Thoracic aorta (tissue), 2 donors: ENCODE measurements at places on chromosomes 2 and 18. TPM values are rescaled to one million over a fixed set of nuclear protein-coding genes. Genes with fewer than 3 reads are reported as not detected.

GRCh38 chr2:144583381-144583729, 63.4 kb upstream of the ZEB2 start:
- H3K4me3 ChIP-seq = peak overlapping the region; percentile 18
- no peaks in the 10 kb centered on the region for H3K27me3 ChIP-seq
- no peak for DNase-seq
- H3K27ac ChIP-seq = no peak overlapping the region
- no peaks in the 10 kb centered on the region for H3K36me3 ChIP-seq
- no peaks in the 10 kb centered on the region for H3K4me1 ChIP-seq

The ATG16L1 gene
- total RNA-seq = 63.2 TPM

- H3K4me1 ChIP-seq = peaks cover 71% of the 10 kb centered on the region
- no peak for DNase-seq
- no peak overlapping the region for H3K4me3 ChIP-seq
These were observed 85.9 kb upstream of the RANBP2 start for GRCh38 chr2:108633409-108633808.

DNA sequence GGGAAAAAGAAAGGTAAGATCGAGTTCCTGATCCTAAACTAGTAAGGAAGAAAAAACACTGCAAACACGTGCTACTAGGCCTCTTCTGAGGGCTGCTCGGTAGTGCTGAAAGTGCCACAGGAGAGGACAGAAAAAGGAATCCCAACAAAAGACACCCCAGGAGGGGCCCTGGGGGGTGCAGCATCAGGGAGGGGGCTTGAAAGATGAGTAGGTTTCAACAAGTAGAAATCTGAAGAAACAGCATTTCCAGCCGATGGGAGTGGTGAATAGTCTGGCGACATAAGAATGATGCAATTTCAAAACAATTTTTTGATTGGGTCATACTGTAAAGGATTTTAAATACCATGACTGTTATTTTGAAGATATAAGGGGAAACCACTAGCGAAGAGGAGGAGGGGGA, 98.6 kb downstream of the NOL10 start:
- no peak for DNase-seq
- peaks cover 17% of the 10 kb centered on the region for H3K36me3 ChIP-seq
- no peak overlapping the region for H3K4me3 ChIP-seq
- H3K27me3 ChIP-seq = no peaks in the 10 kb centered on the region

The RANBP2 gene
- 56.5 TPM for total RNA-seq

DNA sequence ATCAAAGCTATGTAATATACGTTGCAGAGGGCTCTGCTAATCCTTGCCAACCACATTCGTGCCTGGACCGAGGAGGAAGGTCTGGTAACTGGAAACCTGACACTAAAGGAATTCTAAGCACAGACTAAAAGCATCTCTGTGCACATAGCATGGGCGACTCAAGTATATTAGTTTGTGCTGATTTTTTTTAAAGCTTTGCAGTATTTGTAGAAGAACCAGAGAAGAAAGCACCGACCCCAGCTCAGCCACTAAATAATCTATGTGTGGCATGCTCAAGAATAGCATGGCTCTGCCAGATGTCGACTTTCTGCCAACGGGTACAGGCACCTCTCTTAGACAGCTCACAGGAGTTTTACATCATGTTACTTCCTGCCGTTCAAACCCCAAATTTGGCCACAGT, 73.2 kb upstream of the NRP2 start:
- no peak overlapping the region for H3K27ac ChIP-seq
- H3K4me1 ChIP-seq = no peaks in the 10 kb centered on the region
- no peak overlapping the region for H3K4me3 ChIP-seq
- H3K27me3 ChIP-seq = no peaks in the 10 kb centered on the region
- H3K36me3 ChIP-seq = no peaks in the 10 kb centered on the region

The TEX51 gene
- total RNA-seq = not detected

- DNase-seq = no peak
- H3K4me3 ChIP-seq = no peak overlapping the region
- H3K27me3 ChIP-seq = no peaks in the 10 kb centered on the region
- H3K4me1 ChIP-seq = no peaks in the 10 kb centered on the region
- H3K36me3 ChIP-seq = no peaks in the 10 kb centered on the region
These were observed 20.0 kb upstream of the SERPINB2 start for GRCh38 chr18:63867368-63868125.

- no peak for DNase-seq
- H3K4me1 ChIP-seq = peaks cover 14% of the 10 kb centered on the region
- no peak overlapping the region for H3K27ac ChIP-seq
- no peak overlapping the region for H3K4me3 ChIP-seq
These were observed 9.4 kb upstream of the AGFG1 start for GRCh38 chr2:227462462-227462951.

GRCh38 chr18:8797206-8797605, 91.8 kb downstream of the MTCL1 start:
- H3K27ac ChIP-seq = no peak overlapping the region
- DNase-seq = no peak
- no peaks in the 10 kb centered on the region for H3K27me3 ChIP-seq
- H3K4me1 ChIP-seq = peaks cover 5% of the 10 kb centered on the region

The CRYGD gene
- total RNA-seq = not detected

- DNase-seq = no peak
- no peaks in the 10 kb centered on the region for H3K36me3 ChIP-seq
- H3K4me1 ChIP-seq = no peaks in the 10 kb centered on the region
- H3K4me3 ChIP-seq = no peak overlapping the region
These were observed 69.0 kb downstream of the AOX1 start for GRCh38 chr2:200654823-200655222.

- peak overlapping the region; percentile 94 for H3K27ac ChIP-seq
- peaks cover 33% of the 10 kb centered on the region for H3K4me1 ChIP-seq
- no peaks in the 10 kb centered on the region for H3K27me3 ChIP-seq
- no peaks in the 10 kb centered on the region for H3K36me3 ChIP-seq
These were observed 124.4 kb downstream of the INHBB start for GRCh38 chr2:120470041-120470965.

The TEKT4 gene
- not detected for total RNA-seq

DNA sequence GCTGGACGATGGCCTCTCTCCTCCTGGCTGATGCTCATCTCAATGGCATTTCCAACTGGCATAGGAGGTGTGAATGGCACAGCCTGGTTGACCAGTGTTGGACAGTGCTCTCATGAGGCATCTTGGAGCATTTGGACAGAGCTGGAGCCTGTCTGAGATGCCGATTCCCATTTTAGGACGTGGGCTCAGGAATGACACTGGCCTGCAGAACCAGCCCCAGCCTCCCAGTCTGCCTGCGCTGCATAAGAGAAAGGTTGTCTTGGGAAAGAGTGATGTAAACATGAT, 118.2 kb upstream of the COPS8 start:
- no peaks in the 10 kb centered on the region for H3K27me3 ChIP-seq
- no peak for DNase-seq
- no peak overlapping the region for H3K4me3 ChIP-seq
- no peaks in the 10 kb centered on the region for H3K4me1 ChIP-seq
- H3K36me3 ChIP-seq = no peaks in the 10 kb centered on the region

- no peaks in the 10 kb centered on the region for H3K36me3 ChIP-seq
- peaks cover 27% of the 10 kb centered on the region for H3K4me1 ChIP-seq
- peak within 1 kb of the TSS; percentile 99 for H3K4me3 ChIP-seq
- peak; percentile 27 for DNase-seq
- H3K27ac ChIP-seq = peak within 1 kb of the TSS; percentile 89
- H3K27me3 ChIP-seq = no peaks in the 10 kb centered on the region
These were observed at the start of gene AGFG1 for GRCh38 chr2:227471924-227472264. Gene AGFG1, plus strand, starts transcription at chr2:227472156. Its CDS starts 266 bp downstream, at chr2:227472422.

DNA sequence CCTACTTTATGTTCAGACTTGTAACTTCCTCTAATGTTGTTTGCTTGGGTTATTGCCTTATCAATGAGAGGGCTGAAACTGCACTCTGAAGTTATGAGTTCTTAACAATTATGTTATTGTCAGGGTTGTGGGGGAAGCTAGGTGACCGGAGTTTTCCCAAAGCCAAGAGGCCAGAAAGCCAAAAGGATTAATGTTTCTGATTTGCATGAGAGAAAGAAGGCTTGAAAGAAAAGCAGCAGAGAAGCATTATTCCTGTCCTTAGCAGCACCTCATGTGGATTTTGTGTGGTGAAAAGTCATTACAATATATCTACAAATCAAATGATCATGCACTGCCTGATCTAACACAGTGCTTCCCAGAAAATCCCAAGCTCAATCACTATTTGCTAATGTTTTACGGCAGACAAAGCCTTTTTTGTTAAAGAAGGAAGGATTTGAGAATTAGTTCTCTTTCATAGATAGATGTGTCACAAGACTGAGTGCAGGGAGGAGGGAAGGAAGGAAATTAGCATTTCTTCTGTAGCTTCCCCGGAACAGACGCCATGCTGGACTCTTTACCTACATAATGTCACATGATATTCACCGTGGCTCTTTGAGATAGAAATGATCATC, 203.2 kb downstream of the ALK start:
- H3K27me3 ChIP-seq = no peaks in the 10 kb centered on the region
- no peaks in the 10 kb centered on the region for H3K4me1 ChIP-seq
- DNase-seq = no peak
- no peaks in the 10 kb centered on the region for H3K36me3 ChIP-seq
- H3K4me3 ChIP-seq = no peak overlapping the region

DNA sequence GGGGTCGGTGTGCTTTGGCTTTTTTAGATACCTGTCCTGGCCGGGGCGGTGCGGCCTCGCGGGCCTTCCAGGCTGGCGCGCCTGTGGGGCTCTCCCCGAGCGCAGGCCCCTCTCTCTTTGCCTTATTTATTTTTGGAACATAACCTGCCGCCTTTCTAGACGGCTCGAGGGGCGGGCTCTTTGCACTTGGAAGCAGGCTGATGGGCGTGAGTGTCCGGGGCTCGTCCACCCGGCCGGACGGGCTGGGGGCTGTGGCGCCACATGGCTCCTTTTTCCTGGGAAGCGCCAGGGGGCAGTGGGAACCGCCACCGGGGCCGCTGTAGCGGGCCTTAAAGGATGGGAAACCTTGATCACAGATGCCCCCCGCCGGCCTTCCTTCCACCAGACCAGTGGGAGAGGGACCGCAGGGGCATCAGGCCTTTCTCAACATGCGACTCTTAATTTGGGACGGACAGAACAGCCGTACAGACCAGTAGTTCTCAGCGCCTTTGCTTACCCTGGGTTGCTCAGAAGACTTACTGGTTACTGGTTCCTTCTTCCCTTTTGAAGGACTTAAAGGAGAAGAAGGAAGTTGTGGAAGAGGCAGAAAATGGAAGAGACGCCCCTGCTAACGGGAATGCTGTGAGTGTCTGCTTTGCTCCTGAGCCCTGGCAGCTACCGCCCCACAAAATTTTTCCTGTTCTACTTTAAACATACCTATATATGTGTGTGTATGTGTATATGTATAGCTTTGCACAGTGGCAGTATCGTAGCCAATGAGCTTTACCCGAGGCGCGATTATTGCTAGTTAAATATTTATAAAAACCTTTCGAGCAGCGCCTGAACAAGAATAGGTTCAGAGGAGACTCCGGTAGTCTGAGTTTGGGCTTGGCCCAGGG, 2.7 kb downstream of the PTMA start:
- peak overlapping the region; percentile 92 for H3K4me3 ChIP-seq
- no peak for DNase-seq
- peak overlapping the region; percentile 96 for H3K27ac ChIP-seq
- H3K27me3 ChIP-seq = no peaks in the 10 kb centered on the region

The LAMA1 gene
- not detected for total RNA-seq

- no peaks in the 10 kb centered on the region for H3K36me3 ChIP-seq
- H3K27me3 ChIP-seq = no peaks in the 10 kb centered on the region
- H3K4me1 ChIP-seq = peaks cover 43% of the 10 kb centered on the region
- peak within 1 kb of the TSS; percentile 95 for H3K4me3 ChIP-seq
- peak within 1 kb of the TSS; percentile 96 for H3K27ac ChIP-seq
These were observed at the start of gene OSR1 for GRCh38 chr2:19358242-19359020. Gene OSR1, minus strand, starts transcription at chr2:19358623. Its CDS starts 4,818 bp downstream, at chr2:19353805.

GRCh38 chr18:57785751-57786437, 17.2 kb downstream of the ATP8B1 start:
- peaks cover 56% of the 10 kb centered on the region for H3K4me1 ChIP-seq
- peak overlapping the region; percentile 87 for H3K27ac ChIP-seq
- no peak overlapping the region for H3K4me3 ChIP-seq
- no peak for DNase-seq
- no peaks in the 10 kb centered on the region for H3K27me3 ChIP-seq

GRCh38 chr2:149783284-149783683, 195.7 kb upstream of the MMADHC start:
- no peak for DNase-seq
- H3K27ac ChIP-seq = no peak overlapping the region
- no peaks in the 10 kb centered on the region for H3K36me3 ChIP-seq

DNA sequence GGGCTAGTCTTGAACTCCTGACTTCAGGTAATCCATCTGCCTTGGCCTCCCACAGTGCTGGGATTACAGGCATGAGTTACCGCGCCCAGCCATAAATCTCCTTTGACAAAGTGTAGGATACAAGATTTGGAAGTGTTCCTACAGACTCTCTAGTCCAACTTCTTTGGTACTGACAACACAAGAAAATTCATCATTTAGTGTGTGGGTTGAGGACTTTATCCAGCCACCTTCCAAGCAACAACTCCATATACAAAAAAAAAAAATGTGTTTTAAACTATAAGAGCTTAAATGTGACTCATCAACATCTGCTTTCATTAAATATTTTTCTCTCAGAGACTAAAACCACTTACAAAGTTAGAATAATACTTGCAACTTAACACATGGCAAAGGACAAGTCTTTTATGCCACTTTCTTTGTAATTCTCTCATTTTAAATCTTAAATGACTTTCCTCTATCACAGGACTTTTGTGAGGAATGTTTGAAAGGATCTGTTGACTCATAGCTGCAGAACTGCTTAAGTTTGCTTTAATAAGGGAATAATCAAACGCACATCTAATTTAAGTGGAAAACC, 46.2 kb upstream of the ITGAV start:
- H3K27ac ChIP-seq = peak overlapping the region; percentile 70
- no peaks in the 10 kb centered on the region for H3K36me3 ChIP-seq
- no peak for DNase-seq
- peaks cover 18% of the 10 kb centered on the region for H3K4me1 ChIP-seq
- peak overlapping the region; percentile 45 for H3K4me3 ChIP-seq
